ENCODE measurements at places on chromosomes 2 and 18.

DNA sequence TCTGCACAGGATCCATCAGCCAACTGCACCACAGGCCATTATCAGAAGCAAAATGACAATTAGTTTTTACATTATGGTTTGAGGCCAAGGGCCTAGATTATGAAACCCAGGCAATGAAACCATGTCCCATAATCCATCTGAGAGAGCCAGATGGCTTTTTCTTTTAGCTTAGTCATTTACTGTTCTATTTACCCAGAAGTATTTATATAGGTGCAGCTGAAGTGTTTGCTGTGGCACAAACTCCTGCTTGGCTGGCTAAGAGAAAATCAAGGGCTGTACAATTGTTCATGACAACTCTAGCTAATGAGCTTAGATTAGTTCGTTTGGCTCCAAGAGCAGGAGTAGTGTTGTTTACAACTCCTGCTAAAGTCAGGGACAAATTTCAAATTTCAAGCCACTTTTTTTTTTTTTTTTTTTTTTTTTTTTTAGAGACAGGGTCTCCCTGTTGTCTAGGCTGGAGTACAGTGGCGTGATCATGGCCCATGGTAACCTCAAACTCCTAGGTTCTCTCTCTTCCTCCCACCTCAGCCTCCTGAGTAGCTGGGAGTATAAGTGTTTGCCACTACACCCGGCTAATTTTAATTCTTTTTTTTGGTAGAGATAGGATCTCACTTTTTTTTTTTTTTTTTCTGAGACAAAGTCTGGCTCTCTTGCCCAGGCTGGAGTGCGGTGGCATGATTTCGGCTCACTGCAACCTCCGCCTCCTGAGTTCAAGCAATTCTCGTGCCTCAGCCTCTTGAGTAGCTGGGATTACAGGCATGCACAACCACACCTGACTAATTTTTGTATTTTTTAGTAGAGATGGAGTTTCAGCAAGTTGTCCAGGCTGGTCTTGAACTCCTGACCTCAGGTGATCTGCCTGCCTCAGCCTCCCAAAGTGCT is 18.4 kb upstream of the REV1 start:
- no peak for DNase-seq

DNA sequence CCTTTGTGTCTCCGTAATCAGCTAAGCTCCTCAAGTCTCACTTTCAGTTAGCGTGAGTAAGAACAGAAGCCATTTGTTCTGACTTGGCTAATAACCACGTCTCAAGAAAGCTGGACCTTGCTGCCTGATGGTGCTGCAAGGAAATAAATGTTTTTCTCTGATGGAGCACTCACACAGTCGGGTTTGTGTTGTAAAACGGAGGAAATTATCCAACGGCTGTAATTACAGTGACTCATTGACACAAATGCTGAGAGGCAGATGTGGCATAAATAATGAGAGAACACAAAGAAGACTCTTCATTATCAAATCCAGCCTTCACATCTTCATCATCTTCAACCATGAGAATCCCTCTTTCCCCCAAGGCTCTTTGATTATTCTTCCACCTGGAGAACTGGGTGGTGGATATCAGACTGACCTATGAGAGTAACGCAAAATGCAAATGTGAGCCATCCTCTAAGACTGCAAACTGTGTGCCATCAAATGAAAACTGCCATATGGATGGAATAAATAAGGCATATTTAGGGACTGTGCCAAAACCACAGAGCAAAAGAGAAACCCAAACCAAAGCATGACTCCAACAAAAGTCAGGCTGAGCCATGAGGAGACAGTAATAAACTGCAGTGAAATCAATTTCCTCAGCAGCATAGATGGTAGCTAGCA is 252.6 kb downstream of the RND3 start:
- DNase-seq, result no peak

DNA sequence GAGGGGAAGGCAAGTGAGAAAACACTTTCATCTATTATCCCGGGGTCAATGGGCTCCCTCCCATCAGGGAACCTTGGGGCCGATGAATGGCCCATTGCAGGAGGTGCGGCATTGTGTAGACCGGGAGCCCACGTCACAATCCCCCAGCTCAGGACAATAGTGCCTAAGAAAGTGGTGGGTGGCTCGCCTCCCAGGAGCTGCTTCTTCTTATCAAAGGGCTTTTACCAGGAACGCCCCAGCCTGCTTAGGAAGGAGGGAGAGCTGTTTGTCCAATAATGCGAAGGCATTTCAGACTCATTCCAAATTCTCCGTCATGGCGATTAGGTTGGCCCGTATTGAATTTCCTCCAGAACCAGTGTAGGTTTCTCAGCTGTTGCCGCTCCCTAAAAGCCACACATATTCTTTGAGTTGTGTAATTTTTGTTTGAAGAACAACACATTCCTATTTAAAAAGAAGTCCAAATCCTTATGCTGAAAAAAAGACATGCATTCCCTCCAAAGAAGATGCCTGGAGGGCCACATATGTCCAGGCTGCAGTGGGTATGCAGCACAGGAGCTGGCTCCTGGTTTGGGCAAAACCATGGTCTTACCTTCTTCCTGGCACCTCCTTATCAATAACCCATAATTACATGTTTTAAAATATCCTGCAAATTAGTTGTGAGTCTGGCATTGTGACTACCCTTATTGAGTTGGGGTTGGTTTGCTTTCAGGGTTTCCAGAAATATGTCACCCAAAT is 264.7 kb downstream of the MYCN start:
- no peak for DNase-seq

GRCh38 chr2:63301481-63301880 is 250.9 kb downstream of the OTX1 start:
- no peak for DNase-seq

GRCh38 chr2:41033127-41033526 is 581.2 kb upstream of the SLC8A1 start:
- DNase-seq, result no peak

GRCh38 chr2:210224941-210225672 is at the start of gene ACADL:
Gene ACADL, minus strand, starts transcription at chr2:210225447. Its CDS starts 184 bp downstream, at chr2:210225263.
- peak; percentile 1 for DNase-seq

Data from activated CD8-positive, alpha-beta memory T cell treated with anti-CD3 and anti-CD28 coated beads for 48 hours (primary cell).